ENCODE measurements at places on chromosomes 7 and 10.

- DNase-seq = no peak
Measured at GRCh38 chr10:29522061-29522855, 112.5 kb downstream of the SVIL start.

DNA sequence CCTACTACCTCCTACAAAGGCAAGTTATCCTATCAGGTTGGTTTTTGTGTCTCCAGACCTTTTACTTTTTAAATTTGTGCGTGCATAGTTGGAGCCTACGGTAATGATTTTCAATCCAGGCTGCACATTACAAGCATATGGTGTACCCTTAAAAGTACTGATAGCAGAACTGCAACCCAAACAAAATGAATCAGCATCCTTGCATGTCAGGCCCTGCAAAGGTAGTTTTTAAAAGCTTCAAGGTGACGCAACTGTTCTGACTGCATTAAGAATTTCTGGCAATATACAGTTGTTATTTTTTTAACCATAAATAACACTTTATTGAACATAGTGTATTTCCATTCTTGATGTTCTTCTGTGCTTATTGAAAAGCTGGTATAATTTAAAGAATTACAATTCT is 28.9 kb downstream of the GNAT3 start:
- no peak for DNase-seq

GRCh38 chr10:75465450-75465827 is 34.0 kb downstream of the LRMDA start:
- DNase-seq = no peak

DNA sequence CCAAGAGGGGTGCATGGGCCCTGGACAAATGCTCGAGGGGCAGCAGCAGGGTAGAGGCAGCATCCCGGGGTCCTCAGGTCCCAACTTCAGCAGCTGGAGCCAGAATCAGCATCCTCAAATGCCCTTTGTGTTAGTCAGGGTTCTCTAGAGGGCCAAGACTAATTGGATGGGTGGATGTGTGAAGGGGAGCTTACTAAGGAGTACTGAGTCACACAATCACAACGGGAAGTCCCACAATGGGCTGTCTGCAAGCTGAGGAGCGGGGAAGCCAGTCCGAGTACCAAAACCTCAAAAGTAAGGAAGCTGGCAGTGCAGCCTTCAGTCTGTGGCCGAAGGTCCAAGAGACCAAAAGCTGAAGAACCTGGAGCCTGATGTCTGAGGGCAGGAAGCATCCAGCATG is 162.9 kb upstream of the TCERG1L start:
- DNase-seq = no peak

DNA sequence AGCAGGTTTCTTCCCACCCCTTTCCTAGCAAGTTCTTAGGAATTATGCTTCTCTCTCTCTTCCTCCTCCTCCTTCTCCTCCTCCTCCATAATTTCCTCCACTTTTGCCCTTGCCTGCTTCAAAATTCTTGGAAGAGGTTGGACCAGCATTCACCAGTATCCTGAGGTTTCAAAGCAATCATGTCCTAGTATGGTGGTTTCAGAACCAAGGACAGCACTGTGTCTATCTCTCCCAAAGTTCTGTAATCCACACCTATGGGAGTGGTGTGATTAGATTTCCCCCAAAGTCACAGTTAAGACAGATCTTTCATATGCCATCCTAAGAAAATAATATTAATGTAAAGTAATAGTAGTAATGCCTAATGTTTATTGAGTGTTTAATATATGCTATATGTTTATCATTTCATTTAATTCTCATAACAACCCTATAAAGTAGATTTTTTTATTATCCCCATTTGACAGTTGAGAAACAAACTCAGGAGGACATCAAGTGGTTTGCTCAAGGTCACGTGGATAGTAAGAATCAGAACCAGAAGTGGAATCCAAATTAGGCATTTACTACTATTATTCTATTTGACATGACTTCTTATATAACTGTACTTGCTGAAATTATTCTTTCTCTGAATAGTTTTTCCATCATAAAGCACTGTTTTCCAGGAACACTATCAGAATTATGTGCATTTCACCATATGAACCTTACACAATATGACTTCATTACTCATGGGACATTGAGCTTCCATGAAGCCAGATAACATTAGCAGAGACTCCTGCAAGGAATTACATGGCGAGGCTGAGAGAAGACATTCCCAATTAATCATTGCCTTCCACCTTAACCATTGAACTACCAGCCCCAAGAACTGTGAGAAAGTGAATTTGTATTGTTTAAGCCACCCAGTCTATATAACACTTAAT is 91.4 kb downstream of the IPMK start:
- no peak for DNase-seq

- no peak for DNase-seq
Measured at GRCh38 chr10:108690530-108690929, 1232.8 kb downstream of the XPNPEP1 start.

Data from activated CD8-positive, alpha-beta memory T cell treated with anti-CD3 and anti-CD28 coated beads for 1 hour (primary cell).